ENCODE measurements at places on chromosomes 7 and 10.

- DNase-seq, result no peak
Observed at GRCh38 chr7:112462236-112462635, 12.0 kb downstream of the IFRD1 start.

DNA sequence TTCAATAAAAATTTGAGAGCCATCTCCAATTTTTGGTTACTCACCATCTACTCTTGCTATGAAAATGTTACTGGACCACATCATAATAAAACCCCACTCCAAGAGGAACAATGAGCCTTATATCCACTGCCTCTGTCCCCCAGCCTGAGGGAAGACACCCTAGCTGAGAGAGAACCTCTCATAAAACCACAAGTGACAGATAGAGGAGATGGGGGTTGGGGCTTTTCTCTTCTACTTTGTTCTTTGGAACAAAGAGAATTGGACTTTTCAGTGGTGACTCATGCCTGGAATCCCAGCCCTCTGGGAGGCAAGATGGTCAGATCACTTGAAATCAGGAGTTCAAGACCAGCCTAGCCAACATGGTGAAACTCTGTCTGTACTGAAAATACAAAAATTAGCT is 27.6 kb upstream of the TAS2R16 start:
- DNase-seq, result no peak

GRCh38 chr7:128827248-128827958 is 2.8 kb upstream of the FLNC start:
- no peak for DNase-seq

DNA sequence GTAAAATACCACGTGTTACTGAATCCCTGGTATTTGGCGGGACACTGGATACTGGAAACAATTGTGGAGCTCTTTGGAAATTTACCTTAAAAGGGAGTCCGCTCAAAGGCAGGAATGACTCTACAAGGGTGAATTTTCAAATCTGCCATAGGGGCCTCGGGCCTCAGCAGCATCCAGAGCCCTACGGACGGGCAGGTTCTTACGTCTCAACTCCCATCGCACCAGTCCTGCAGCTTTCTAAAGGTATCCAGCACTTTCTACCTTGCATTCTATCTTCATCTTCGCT is 248 bp downstream of the PSPH start:
- DNase-seq, result no peak

DNA sequence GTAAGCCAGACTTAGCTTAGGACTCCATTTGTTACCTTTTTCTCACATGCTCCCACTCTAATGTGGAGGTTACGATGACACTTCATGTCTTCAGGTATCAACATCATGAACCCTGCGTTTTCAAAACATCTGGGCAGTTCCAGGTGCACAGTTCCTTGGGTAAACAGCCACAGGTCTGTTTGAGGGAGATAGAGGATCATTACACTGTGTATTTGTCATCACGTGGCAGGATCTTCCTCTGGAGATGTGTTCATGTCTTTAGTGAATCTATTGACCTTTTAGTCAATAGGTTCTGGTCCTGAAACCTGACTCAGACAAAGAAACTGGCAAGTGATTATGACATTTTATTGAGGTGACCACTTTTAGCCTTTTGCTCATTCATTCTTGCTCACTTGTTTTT is 145.5 kb downstream of the ANKRD7 start:
- DNase-seq, result no peak

GRCh38 chr10:96721207-96721572 is 876 bp upstream of the PIK3AP1 start:
- no peak for DNase-seq

DNA sequence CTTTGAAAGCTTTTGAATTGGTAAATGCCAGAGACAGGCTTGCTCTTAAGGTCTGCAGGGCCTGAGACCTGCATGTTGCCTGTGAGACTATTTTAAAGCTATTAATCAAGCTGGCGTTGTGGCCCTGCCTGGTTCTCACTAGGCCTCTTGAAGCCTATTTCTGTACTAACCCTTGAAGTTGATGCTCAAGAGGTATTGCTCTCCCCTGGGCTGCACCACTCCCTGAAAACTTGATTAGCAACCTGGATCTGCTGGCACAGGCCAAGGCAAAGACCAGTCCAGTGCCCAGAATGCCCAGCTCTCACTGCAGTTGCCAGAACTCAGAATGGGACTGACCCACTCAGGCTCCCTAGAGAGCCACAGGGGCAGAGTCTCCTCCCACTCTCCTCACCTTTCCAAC is 220.0 kb upstream of the MEOX2 start:
- no peak for DNase-seq

DNA sequence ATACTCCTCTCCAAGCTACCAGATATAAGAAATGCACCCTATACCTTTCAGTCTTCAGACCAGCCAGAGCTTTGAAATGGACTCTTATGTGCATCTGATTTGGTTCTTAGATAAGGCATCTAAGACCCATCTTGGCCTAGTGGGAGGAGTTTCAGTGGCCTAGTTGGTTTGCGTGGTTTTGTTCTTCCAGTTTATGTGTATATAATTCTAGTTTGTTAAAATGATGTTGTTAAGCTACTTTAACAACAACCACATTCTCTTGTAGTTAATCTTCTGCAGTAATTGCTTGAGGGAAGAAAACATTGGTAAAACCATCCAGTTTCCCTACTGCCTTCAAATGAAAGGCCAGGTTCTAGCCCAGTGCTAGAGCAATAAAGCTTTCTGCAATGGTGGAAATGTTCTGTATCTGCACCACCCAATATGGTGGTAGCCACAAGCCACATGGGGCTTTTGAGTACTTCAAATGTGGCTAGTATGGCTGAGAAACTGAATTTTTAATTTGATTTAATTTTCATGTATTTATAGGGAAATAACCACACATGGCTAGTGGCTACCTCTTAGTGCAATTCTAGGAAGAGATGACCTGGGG is 66.3 kb downstream of the KLHDC10 start:
- DNase-seq, result no peak

GRCh38 chr7:56074371-56074791 is 10.3 kb downstream of the SUMF2 start:
- DNase-seq, result peak; percentile 51

- no peak for DNase-seq
Observed at GRCh38 chr10:74871595-74872382, 45.4 kb downstream of the KAT6B start.

DNA sequence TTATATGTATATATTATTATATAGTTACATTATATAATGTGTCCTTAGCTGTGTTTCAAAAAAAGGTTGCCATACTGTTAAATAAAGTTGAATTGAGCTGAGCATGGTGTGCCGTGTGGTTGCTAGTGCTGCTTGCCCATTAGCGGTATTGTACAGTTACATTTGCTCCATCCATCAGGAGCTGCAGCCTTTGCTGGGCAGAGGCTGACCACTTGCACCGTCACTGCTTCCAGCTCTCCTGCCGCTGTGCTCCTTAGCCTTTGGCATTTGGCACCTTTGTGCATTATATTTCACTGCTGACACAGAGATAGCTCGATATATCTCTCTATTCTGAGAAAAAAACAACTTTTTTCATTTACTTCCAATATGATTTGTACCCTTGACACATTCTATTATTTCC is 372.2 kb downstream of the PHTF2 start:
- no peak for DNase-seq

DNA sequence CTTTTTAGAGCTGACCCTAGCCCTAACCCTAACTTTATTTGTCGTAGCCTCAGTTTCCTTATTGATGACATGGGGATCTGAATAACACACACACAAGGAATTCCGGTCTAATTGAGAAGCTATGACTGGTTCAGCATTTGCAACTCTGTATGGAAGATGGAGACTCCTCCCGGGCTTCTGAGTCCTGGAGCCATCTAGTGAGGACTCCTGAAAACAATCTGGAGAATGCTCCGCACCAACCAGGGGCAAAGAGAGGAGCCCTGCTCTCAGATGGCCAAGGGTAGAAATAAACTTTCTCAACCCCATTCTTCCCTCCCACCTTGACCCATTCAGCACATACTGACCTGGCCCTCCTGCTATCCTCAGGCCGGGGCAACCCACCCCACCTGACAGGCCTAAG is 26.4 kb downstream of the MBL2 start:
- DNase-seq, result no peak

DNA sequence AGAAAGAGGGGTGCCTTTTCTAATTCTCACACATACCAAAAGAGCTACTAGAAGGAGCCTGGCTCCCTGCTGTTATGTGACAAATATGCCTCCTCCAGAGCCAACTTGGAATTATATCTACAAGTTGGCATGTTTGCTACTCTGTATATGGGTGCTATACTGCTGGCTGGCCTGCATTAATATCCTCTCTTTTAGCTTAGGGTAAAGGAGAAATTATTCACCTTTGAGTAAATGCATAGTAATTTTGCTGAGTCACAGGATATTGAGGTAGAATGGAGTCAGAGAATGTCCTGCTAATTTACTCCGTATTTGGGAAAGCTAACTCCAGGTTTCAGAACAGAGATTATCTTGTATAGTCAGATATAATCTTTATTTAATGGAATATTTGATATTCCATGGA is 24.2 kb upstream of the LIPN start:
- peak; percentile 25 for DNase-seq

- DNase-seq, result no peak
Observed at GRCh38 chr10:69470463-69471384, 19.5 kb downstream of the TSPAN15 start.

DNA sequence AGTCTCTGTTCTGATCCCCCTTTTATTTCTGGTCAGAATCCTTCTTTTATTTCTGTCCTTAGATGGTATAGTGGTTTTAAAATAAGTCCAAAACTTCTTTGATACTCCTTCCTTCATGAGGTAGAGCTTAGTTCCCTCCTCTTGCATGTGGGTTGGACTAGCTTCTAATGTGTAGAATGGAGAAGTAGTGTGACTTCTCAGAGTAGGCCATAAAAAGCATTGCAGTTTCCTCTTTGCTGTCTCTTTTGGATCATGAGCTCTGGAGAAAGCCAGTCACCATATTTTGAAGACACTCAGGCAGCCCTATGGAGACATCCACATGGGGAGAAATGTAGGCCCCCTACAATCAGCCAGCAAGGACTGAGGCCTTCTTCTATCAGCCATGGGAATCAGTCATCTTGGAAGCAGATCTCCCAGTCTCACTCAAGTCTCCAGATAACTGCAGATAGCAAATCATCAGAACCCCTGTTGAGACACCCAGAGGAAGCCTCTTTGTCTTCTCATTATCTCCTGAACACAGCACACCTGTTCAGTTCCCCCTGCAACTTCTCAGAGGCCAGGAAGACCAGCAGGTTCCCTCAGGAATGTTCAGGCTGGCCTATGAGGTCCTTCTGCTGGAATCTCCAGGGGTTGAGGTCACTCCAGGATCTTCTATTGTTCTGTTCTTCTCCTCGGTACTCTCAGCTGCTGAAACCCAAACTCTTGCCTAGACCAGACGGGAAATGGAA is 511.9 kb upstream of the ZMIZ1 start:
- DNase-seq, result no peak

GRCh38 chr10:90846746-90847145 is 11.1 kb downstream of the HTR7 start:
- DNase-seq, result no peak

- DNase-seq, result no peak
Observed at GRCh38 chr7:148419856-148420832, 170.4 kb upstream of the C7orf33 start.

GRCh38 chr7:47496056-47496665 is 85.8 kb downstream of the TNS3 start:
- no peak for DNase-seq

DNA sequence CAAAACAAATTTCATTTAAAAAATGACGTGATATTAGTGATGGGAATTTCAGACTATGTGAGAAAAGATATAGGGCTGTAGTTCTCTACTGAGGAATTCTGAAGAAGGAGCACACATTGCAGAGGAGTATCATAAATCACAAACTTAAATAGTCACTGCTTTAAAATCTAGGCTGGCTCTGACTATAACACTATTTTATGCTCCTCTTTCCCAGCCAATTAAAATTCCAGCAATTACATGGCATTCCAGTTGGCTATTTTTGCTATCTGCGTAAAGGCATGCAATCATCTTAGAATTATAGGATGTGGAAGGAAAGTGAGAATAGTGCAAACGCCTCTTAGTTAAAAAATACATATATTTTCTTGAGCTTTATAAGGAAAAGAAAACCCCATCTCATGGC is 123.1 kb downstream of the GNAI1 start:
- DNase-seq, result peak; percentile 37

GRCh38 chr7:94510582-94511496 is 1.2 kb downstream of the CASD1 start:
- DNase-seq, result no peak

- DNase-seq, result no peak
Observed at GRCh38 chr7:14999331-14999730, 96.8 kb upstream of the DGKB start.

- DNase-seq, result no peak
Observed at GRCh38 chr10:76115471-76116155, 684.2 kb downstream of the LRMDA start.

GRCh38 chr7:43199371-43200160 is 87.1 kb downstream of the HECW1 start:
- peak; percentile 62 for DNase-seq

DNA sequence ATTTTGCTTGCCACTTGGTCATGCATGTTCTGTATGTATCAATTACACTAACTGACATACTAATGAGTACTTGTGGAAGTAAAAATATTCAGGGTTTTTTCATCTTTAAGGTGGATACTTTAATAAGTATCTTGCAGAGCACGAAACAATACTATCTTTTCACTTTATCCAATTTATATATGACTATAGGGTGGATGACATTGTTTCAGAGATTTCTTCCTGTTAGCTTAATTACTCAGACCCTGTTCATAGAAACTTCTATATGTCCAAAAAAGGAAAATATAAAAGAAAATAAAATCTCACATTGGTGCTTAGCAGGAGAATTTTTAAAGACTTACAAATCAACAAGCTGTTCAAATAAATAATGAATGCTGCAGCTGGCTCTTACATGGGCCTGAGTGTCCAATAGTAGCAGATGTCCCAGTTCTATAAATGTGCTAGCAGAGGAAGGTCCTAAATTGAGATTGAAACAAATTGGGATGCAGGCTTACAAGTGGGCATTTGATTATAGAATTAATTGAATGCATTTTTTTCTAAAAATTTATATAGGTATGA is 91.5 kb upstream of the THSD7A start:
- no peak for DNase-seq

- DNase-seq, result peak; percentile 0
Observed at GRCh38 chr7:64541438-64542359, 21.2 kb downstream of the ZNF680 start.

DNA sequence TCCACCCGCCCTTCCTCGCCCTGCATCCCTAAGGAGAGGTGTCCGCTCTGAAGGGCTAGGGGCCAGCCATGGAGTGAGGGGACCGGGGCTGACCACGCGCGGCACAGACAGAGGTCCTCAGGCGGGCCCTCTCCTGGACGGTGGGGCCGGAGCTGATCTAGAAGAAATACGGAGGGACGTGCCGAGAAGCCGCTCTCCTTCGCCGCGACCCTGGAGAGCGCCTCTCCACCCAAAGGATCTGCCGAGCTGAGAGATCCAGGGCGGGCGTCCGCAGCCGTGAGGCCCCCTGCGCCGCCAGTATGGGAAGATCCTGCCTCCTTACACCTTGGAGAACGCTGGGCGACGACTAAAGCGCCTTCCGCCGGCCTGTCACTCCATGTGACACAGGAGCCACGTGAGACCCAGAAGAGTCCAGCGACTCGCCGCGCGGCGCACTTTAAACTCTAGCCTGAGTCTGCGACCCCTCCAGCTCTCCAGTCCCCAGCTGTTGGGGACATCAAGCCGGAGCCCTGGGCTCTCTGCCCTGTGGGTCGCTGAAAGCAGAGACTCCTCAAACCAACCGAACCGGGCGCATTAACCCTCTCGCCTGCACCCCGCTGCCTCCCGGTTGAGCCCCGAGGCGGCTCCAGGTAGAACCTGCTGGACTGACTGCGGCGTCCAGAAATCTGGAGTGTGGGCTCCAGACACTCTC is 1.5 kb upstream of the SFMBT2 start:
- no peak for DNase-seq

GRCh38 chr7:116553168-116553964 is 28.5 kb downstream of the CAV1 start:
- no peak for DNase-seq
